ENCODE measurements at places on chromosomes 6 and 20.

DNA sequence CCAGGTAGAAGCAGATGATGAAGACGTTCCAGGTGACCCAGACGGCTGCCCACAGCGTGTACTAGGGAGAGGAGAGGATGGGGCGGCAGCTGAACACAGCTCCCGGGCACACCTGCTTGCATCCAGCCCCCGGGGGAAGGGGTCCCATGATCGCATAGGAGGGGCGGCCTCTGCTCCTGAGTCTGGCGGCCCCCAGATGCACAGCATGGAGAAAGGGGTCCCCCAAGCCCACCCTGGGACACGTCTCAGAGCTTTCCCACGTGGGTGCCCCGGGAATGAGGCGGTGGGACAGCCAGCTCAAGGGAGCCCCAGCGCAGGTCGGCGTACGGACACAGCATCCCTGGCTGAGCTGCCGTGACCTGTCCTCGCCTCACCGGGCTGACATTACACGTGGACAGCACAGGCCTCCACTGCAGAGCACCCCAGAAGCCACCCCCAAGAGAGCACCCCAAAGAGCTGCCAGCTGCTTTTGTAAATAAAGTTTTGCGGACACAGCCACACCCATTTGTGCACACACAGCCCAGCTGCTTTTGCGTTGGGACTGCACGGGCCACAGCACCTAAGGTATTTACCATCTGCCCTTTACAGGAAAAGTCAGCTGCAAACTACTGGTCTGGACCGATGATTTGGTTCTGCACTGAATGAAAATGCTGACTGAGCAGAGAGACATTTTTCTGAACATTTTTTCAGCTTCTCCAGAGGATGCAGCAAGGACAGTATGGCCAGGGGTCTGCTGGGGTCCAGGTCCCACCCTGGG is 5.2 kb downstream of the NKAIN4 start:
- no peak for DNase-seq

DNA sequence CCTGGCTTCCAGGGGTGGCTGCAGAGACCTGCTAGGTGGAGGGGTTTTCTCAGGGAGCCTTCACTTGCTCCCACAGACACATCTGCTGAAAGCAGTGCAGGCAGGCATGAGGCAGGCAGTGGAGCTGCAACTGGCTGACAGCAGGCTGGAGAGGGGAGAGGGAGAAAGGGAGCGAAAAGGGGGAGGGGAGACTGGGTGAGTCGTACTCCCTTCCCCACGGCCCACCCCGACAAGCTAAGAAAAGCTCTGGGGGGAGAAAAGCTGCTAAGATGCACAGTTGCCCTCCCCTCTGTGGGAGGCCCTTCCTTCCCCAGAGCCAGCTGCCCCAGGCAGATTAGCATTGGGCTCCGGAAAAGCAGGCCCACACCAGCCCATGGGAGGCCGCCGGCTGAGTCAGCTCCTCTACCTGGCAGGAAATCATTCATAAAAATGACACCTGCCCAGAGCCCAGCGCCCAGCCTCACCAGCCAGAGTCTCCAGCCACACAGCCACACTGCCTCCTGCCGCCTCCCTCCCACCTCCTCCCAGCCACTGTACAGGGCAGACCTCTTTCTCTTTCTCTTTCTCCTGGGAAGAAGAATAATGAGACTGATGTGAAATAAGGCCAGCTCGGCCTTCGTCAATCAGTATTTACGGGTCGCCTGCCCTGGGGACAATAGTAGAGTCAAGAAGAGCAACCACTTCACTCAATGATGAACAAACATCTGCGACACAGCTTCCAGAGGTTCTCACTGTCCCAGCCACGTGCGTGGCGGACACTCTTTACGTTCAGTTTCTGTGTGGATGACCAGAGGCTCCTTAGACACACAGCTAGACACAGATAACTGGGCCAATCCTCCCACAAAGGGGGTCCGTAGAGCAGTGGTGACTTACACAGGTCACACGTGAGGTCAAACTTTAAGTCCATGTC is 7.7 kb upstream of the C20orf203 start:
- DNase-seq, result no peak

GRCh38 chr20:57405236-57406016 is 14.2 kb downstream of the RBM38 start:
- no peak for DNase-seq

DNA sequence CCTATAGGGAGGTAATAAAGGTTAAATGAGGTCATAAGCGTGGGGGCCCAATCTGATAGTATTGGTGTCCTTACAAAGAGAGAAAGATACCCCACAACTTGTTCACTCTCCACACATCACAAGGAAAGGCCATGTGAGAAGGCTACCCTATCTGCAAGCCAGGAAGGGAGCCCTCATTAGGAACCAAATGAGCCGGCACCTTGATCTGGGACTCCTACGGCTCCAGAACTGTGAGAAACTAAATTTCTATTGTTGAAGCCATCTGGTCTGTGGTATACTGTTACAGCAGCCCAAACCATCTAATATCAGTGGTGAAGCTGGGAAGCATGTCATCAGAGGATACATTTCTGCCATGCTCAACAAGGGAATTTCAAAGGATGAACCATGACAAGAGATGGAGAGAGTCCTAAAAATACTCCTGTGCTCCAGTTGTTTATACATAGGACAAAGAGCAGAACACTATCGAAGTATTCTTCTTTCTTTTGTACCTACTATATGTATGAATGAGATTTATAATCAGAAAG is 10.4 kb downstream of the COX7A2 start:
- no peak for DNase-seq

DNA sequence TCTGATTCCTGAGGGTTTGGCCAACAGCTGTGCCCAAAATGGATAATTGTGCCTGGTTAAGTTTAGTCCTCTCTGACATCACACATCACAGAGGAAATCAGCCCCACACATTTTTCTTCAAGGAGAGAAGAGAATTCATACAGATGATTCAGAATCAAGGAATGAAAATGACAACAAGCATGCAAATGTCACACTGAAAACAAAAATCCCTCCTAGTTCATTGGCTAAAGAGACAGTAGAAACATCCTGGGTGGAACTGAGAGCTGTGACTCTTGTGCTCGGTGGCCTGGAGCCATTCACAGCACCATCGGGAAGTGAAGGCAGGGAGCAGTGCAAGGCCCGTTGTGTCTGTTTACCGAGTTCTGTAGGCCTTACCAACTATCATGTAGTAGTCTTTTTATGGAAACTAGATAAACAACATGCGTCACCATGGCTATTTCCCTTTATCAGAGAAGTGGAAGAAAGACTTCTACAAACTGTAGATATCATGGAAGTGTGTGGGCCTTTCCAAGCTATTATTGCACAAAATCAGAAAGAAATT is 81.7 kb upstream of the TENT5A start:
- DNase-seq, result no peak

GRCh38 chr6:138594758-138595140 is 95.5 kb upstream of the NHSL1 start:
- no peak for DNase-seq

DNA sequence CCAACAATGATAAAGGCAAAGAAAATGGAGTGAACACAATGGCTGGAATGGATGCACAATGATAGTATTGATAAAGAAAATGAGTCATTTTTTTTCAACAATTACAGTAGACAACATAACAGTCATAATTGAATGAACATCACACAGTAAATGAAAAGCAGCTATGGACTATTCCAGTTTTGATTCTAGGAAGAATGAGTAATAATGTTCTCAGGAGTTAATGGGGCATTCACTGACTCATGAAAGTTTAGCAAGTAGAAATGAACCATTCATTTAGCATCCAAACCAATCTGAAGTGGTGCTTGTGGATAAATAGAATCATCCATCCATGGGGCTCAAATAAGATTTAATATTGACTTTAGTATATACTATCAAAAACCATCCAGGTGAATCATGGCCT is 1029.5 kb upstream of the GJE1 start:
- no peak for DNase-seq

DNA sequence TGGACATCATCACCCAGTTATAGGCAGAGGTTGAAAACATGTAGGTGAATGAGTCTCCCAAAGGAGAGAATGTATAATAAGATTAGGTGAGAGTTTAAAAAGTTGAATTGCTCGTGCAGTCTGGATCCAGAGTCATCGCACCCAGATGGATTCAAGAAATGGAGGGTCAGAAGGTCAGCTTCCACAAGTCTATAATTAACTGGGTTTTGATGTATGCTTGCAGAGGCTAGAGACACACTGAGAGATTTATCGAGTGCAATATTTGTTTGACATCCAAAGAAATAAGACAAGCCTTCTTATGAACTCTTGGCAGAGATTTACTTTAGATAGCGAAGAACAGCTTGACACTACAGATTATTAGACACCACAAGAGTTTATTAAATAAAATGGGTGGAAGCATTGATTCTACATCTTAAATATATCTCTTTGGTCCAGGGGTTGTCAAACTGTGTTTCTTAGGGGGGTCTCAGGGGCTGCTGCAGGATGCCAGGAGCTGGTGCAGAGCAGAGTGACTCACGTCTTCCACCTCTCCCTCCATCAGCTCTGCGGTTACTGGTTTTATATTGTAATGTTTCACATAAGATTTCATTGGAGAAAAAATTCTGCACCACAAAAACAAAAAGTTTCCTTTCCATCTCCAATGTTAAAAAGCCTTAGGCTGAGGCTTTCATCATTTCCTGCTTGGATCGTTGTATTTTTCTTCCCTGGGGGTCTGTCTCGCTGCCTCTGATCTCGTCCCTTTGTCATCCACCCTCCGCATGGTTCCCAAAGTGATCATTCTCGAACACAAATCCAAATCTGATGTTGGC is 176.2 kb upstream of the AHI1 start:
- DNase-seq, result no peak

DNA sequence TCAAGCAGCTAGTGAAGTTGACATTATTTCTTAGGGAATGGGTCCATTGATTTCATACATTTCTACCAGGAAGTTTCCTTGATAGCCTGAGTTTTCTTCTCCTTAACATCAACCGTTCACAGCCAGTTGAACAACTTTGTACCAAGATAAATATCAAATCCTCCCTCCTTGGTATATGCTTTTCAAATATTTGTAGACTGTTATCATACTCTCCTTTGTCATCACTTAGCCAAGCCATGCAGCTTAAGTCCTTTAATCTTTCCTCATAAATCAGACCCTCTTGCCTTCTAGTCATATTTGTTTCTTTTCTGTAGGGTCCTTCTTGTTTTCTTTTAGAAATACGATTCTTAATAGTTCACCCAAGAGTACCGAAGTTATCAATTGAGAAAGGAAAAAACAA is 25.6 kb downstream of the RFX6 start:
- no peak for DNase-seq

DNA sequence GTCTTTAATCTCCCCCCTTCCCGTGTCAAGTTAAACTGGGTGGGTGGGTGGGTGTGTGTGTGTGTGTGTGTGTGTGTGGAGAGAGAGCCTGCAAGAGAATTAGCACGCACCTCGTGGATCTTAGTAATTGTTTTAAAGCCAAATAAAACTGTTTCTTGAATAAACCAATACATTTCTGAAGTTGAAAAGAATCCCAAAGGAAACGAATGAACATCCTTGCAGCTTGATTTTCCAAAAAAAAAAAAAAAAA is 381 bp upstream of the BICRAL start:
- no peak for DNase-seq

DNA sequence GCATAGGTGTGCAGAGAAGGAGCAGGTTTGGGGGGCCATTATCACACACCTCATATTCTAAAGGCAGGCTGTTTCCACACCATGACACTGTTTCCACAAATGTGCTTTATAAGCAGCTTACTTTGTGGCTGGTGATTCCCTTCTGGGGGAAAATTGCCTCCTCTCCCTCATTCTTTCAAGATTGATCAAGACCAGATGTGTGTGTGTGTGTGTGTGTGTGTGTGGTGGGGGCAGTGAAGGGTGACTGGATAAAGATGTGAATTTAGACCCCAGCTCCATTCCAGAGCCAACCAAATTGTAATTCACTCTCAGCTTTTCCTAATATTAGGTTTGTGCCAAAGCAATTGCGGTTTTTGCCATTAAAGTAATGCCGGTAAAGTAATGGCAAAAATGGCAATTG is 45.6 kb downstream of the EDN3 start:
- no peak for DNase-seq

GRCh38 chr20:35387334-35387733 is 24.4 kb downstream of the UQCC1 start:
- DNase-seq, result no peak

GRCh38 chr6:45653117-45653883 is 275.6 kb upstream of the SUPT3H start:
- no peak for DNase-seq

- no peak for DNase-seq
These were observed 86.9 kb downstream of the LYRM4 start for GRCh38 chr6:5173810-5174209.

- DNase-seq, result no peak
These were observed 86.1 kb downstream of the SIM1 start for GRCh38 chr6:100378576-100378975.

DNA sequence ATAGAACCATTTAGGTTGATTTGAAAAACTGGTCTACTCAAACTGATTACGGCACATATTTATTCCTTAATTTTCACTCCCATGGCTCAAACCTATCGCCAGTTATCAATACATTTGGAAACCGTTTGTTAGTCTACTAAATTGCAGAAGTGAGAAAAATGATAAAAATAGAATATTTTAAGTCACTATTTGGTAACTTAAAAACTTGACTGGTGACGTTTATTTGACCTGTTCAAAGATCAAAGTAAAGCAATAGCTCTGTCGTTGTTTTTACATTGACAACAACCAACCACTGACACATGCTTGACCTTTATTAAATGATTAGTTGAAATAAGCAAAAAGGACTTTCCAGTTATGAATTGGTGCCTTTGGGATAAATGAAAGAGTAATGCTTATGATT is 402.9 kb upstream of the MAP3K7 start:
- no peak for DNase-seq

DNA sequence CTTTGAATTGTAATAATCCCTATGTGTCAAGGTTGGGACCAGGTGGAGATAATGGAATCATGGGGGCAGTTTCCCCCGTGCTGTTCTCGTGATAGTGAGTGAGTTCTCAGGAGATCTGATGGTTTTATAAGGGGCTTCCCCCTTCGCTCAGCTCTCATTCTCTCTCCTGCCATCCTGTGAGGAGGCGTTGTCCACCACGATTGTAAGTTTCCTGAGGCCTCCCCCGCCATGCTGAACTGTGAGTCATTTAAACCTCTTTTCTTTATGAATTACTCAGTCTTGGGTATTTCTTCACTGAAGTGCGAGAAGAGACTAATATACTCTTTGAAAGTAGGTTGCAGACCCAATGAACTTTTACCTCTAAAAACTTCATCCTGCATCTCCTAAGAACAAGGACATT is 39.2 kb upstream of the KCNG1 start:
- DNase-seq, result no peak

DNA sequence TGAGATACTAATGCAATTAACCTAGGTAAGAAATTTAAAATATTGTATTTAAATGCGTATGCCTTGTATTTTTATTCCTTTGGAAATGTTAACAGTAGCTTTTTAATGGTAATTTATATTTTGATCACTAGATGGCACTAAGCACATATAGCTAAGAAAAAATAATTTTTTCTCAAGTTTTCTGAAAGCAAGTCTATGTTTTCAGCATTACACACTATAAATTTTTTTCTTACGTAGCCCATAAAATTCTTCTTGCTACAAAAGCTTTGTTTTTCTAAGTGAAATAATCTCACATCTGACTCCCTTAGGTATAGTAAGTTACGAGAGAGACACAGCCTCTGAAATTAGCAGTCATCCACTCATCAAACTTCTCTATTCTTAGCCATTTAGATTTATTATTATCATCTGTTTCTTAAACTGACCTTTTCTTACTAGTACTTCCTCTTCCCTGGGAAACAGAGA is 35.7 kb downstream of the TSPYL4 start:
- no peak for DNase-seq

Data from amygdala (tissue), 56 donors.